Activated T-cell treated with anti-CD3 and anti-CD28 coated beads, Interleukin-2, amount 50 U/mL, for 48 hours (primary cell): ENCODE measurements at places on chromosomes 2 and 18.

- DNase-seq, result no peak
These were observed 62.4 kb downstream of the TANC1 start for GRCh38 chr2:159030674-159031380.

DNA sequence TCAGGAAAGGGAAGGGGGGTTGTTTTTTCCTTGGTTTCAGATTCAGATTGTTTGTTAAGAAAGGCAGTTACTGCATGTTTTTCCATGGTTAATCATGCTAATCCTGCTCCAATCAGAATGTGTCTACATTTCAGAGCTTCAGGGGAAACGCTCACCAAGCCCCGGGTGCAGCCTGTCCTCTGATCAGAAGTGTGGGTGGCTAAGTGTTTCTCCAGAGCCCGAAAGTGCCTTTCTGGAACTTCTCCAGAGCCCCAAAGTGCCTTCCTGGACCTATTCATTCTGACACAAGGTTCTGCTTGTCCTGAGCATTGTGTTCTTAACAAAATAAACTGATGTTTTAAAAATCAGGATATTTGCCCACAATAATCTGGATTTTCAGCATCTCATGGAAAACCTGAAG, 359.0 kb upstream of the ZNF521 start:
- DNase-seq, result no peak

GRCh38 chr2:159199761-159200465, 86.6 kb downstream of the WDSUB1 start:
- no peak for DNase-seq

DNA sequence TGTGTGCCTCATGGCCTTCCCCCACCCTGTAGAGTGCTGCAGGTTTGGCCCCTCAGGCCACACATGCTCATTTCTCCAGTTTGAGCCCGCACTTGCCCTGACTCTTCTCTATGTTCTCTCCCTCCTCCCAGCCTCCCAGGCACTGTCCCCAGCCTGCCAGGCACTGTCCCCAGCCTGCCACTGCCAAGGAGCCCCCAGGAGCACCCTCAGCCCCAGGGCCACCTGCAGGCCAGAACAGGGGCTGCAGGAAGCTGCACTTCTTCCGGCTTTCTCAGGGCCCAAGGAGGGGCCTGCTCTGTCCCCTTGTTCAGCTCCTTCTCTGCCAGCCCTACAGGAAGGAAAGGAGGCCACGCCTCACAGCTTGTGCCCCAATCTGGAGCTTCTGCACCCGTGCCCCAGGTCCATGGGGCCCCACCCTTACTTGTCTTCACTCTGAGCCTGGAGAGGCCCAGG, 31.6 kb downstream of the CYP26B1 start:
- no peak for DNase-seq

DNA sequence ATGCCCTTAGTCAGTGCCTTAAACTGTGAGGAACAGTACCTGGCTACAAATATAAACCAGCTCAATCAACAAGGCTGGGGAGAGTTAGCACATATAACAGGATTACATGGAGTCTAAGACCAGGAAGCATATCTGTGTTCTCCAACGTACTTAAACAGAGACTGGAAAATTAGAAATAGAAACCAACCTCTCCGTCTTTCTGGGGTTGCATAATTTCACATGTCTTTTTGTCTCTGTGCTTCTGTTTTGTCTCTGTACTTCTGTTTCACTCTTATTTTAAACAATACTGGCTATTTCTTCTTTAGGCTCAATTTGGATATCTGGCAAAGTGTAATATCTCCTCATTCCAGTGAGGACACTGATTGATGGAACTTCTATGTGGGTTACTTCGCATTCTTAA, 749.0 kb upstream of the ZEB2 start:
- no peak for DNase-seq

- no peak for DNase-seq
These were observed 57.3 kb downstream of the CCDC74A start for GRCh38 chr2:131584940-131585339.

DNA sequence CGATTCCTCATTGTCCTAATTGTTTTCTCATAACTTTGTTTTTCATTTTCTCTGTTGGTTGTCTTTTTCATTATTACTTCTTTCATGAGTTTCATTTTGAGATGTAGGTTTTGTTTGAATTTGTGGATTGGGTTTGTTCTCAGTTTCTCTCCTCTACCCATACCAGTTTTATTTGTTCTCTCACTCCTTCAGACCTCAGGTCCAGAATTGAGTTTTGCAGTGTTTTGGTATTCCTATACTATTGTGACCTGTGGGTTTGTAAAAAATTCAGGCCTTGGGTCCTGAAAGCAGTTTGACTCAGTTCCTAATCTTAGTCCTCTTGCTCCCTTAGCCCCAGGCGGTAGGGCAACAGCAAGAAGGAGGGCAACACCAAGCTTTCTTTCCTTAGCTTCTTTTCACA, 28.3 kb upstream of the UBE2E3 start:
- no peak for DNase-seq

DNA sequence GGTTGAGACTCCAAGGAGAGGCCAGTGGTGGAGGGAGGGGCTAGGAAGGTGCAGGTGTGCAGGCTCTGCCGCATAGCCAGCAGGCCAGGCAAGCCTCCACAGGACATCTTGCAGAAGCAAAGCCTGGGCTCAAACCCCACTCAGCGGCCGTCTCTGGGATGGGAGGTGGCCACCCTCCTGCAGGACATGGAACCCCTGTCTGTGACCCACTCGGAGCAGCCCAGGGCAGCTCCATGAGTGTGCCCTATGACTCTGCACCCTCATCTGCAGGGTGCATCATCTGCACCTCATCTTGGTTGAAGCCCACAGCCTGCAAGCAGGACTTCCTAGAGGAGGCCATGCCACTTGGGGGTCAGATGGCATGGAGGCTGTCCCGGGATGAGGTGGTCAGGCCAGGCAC, 46.3 kb downstream of the GPC1 start:
- no peak for DNase-seq

- DNase-seq, result no peak
These were observed 682.9 kb upstream of the LRRTM1 start for GRCh38 chr2:80987466-80987865.

GRCh38 chr2:237128026-237128703, 42.5 kb downstream of the COPS8 start:
- peak; percentile 73 for DNase-seq

- DNase-seq, result no peak
These were observed 19.0 kb downstream of the LCT start for GRCh38 chr2:135817951-135818350.

DNA sequence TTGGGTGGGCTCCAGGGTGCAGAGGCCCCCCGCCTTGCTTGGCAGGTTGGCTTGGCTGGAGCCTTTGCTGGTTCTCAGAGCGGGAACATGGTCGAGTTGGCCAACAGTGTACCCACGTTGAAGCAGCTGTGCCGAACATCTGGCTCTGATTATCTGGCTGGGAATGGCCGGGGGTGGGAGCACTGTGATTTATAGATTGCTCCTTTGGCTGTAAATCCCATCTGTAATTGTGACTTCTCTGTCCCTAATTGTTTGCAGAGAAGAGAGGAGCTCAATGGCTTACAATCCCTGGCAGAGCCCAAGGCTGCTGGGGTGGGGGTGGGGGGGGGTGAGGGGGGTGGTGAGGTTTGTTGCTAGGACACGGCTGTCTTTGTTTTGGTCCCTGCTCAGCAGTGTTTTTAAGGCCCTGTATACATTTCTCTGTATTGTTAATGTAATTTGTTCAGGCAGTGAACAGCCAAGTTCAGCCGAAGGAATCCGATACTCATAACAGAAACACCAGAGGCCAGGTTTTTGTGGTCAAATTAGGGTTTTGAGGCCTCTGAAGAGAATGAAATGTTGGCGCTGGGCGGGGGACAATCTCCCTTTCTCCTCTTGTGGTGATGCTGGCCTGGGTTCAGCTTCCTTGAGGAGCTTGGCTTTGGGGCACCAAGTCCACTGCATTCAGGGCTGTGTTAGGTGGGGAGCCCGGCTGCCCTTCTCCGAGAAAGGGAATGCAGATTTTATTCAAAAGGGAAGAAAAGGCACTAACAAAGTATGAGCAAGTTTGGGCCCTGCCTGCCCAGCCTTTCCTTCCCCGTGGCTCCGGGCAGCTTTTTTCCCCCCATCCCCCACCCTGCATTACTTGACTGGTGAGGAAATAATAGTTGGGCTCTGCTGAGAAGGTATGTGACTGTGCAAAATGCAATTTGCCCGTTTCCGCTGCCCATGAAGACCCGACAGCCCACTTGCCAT, 82.5 kb downstream of the TCF7L1 start:
- no peak for DNase-seq

GRCh38 chr2:77268626-77269025, 253.6 kb downstream of the LRRTM4 start:
- DNase-seq, result no peak

GRCh38 chr2:171547256-171547655, 25.0 kb downstream of the CYBRD1 start:
- DNase-seq, result no peak

GRCh38 chr18:22946217-22946616, 13.1 kb downstream of the RBBP8 start:
- no peak for DNase-seq

DNA sequence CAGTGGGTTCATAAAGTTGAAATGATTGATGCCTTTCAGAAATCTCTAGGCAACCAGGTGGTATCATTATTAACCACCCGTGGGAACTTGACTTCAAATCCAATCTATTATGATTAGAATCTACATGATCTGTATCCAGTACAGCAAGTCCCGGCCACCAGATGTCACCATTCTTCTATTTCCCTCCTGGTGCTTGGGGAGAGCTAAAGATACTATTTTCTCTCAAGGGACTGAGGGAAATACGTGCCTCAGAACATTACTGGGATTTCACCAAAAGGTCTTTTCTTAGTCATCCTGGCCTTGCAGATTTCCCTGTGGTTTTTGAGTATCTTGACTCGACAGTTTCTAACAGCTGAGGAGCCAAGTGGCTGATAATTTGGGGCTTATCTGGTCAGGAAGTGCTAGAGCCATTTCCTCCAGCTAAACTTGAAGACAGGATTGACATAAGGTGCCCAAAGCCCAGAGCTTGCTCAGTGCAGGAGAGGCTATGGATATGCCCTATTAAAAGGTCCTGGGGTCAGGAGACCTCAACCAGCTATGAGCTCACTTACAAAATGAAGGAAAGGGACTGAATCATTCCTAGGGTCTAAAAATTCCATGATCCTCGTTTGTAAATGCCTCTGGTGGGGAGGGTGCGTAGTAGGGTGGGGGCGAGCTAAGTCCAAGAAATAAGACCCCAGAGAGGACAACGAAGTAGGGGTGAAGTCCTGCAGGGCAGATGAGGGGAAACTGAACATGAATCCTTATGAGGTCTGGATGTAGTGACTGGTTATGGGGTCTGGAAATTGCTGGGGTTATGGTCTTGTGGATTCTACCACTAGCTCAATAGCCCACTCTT, 135.4 kb upstream of the MGAT5 start:
- DNase-seq, result peak; percentile 86

- no peak for DNase-seq
These were observed 278.0 kb upstream of the HDAC4 start for GRCh38 chr2:239678666-239679296.

DNA sequence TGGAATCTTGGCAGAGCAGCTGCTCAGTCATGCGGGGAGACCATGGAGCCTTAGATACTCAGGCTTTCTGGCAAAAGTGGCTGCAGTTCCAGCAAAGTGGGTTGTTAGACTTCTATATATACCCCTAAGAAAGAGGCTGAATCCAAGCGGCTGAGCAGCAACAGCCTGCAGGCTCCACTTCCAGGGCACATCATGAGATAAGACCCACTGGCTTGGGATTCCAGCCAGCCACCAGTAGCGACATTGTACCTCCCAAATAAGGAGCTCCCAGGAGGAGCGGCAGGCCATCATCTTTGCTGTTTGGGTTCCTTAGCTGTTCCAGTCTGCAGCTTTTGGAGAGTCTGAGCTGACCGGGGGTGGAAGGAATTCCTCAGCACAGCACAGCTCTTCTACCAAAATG, 150.3 kb upstream of the ST6GAL2 start:
- no peak for DNase-seq

DNA sequence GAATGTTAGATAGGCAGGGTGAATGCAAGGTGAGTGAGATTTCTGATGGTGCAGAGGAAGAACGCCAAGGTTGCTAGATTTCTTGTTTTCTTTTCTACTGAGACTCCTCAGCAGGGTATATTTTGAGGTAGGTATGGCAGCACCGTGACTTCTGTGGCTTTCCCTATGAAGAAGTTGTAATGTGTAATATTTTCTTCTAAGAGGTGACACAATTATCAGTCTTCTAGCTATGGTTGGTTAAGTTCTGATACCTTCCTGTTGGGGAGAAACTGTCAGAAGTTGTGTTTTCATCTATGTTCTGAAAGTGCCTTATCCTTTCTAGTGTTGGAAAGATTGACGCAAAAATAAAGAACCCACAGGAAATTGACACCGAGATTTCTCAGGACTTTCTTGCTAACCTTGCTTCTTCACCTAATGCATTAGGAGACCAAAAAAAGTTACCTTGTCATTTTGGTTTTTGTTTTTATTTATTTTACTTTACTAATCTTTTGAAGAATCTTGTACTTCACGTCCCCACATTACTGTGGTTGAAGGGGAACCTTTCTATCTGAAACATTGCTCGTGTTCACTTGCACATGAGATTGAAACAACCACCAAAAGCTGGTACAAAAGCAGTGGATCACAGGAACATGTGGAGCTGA, 11.9 kb downstream of the IL18R1 start:
- DNase-seq, result no peak

DNA sequence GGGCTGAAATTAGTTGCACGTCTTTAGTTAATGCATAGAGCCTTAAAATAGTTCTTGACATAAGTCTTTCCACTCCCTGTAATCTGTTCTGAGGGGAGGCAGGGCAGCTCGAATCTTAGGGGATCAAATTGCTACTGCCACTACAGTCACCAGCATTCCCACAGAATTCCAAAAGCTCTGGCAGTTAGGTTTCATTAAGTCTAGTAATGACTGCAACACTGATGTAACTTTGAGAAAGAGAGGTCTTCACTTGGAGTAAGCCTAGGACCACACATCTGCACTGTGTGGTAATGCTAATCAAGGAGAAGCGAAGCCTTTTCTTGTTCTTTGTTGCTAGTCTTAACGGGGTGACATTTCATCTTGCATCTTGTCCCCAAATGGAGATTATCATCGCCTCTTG, 19.3 kb upstream of the NCK2 start:
- no peak for DNase-seq

- peak; percentile 64 for DNase-seq
These were observed 3.9 kb downstream of the CTLA4 start for GRCh38 chr2:203871371-203871983.

GRCh38 chr2:13193075-13193474, 476.3 kb downstream of the TRIB2 start:
- no peak for DNase-seq
